ENCODE measurements at places on chromosomes 7 and 10. TPM values are rescaled to one million over a fixed set of nuclear protein-coding genes. Genes with fewer than 3 reads are reported as not detected.

The SUFU gene
- 7.6 TPM for total RNA-seq

The NHLRC2 gene
- total RNA-seq, result 60.2 TPM

The TUBAL3 gene
- total RNA-seq, result 0.62 TPM

The CPA4 gene
- total RNA-seq, result 0.93 TPM

The PIP gene
- total RNA-seq, result not detected

The GRM3 gene
- total RNA-seq, result not detected

The ADRA2A gene
- total RNA-seq, result 0.62 TPM

The CC2D2B gene
- total RNA-seq, result 5.0 TPM

The NCF1 gene
- total RNA-seq, result 0.93 TPM

The CYP3A7 gene
- not detected for total RNA-seq

- ATAC-seq, result no peak
These were observed 26.2 kb downstream of the GRID1 start for GRCh38 chr10:86340176-86340990.

- ATAC-seq, result peak; percentile 52
These were observed 304.6 kb downstream of the PRPF18 start for GRCh38 chr10:13891128-13892000.

- ATAC-seq, result no peak
These were observed 21.0 kb downstream of the MPP7 start for GRCh38 chr10:28281726-28282315.

GRCh38 chr7:45985902-45986301 lies 64.8 kb upstream of the IGFBP3 start:
- ATAC-seq, result no peak

DNA sequence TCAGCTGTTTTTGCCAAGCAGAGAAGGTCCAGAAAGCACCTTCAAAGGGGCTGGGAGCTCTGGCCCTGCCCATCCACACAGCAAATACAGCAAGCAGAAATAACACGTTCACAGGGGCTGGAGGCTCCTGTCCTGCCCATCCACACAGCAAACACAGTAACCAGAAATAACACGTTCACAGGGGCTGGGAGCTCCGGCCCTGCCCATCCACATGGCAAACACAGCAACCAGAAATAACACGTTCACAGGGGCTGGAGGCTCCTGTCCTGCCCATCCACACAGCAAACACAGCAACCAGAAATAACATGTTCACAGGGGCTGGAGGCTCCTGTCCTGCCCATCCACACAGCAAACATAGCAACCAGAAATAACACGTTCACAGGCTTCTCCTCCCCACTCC lies 558.1 kb downstream of the PTPRN2 start:
- no peak for ATAC-seq

DNA sequence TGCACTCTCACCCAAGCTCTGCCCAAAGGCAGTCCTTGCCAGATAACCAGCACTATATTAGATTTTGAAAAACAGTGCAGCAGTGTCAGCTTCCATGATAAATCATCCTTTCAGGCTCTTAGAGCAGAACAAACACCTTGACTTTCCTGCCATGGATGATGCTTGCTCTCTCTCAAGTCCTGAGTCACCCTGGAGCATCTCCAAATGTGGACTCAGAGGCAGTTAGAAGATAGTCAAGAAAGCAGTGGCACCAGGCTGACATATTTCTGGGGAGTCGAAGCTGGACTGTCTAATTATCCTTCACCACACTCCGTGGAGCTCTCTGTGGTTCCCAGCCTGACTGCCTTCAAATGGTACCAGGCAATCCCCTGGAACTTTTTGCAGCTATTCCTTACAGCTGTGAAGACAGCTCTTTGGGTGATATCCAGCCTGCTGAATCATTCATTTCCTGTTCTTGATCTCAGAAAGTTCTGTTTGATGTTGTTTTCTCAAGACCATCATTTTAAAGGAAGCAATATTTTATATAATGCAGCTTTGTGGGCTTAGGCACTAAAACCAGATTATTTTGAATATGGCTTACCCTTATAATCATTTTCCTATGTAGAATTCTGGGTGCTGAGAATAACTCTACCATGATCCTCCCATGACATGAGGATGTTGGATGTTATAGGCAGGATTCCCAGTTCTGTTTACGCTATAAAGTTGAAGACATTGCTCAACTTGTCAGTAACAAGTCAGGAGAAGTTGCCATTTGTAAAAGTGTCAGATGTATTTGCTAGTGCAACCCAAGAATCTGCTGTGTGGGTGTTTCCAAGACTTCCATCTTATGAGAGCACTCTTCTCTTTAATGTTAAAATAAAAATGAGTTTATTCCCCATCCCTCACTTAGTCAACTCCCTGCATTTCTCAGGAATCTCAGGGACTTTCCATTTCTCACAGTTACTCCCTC lies 233.8 kb downstream of the C7orf25 start:
- peak; percentile 74 for ATAC-seq

DNA sequence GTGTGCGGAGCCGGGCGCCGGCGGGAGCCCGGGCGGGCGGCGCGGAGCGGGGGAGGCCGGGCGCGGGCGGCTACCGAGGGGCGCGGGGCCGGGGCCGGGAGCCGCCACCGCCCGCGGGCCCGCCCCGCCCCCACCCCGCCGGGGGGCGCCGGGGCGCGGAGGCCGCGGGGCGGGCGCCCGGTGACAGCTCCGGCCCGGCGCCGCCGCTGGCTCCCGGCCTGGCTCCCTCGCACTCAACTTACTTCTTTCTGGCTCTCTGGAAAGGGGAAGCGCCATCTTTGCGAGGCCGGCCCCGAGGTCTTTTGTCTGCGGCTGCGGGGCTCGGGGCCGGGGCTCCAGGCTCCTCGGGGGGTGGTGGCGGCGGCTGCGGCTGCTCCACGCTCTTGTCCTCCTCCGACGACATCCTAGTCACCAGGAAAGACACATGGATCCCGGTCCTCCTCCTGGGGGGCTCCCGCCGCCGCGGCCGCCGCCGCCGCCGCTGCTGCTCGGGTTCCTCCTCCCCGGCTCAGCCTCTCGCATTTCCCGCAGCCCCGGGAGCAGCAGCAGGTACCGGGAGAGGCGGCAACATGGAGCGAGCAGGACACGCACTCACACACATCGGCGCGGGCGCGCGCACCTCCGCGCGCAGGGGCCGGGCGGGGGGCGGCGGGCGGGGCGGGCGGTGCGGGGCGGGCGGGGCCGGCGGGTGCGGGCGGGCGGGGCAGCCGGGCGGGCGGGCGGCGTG lies at the start of gene KMT2C:
Gene KMT2C, minus strand, starts transcription at position 620 of the 727 bp plus-strand sequence. Its CDS starts 217 bp downstream, at position 403.
- ATAC-seq, result peak; percentile 43

DNA sequence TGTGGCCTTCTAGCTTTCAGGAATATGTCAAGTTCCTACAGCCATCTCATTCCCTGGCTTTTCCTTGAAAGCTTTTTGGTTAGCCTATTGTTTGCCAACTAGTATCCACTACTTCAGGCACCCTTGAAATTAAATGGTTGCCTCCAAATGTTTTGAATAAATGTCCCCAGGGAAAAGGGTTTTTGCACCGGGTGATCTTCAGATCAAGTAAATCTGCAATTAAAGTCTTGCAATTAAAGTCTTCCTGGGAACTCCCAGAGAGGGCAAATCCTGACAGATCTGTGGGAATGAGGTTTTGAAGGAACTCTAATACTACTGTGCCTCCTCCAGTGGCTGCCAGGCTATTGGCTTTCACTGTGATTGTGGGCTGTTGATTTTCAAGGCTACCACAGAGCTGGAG lies 17.7 kb upstream of the ZNRF2 start:
- no peak for ATAC-seq

DNA sequence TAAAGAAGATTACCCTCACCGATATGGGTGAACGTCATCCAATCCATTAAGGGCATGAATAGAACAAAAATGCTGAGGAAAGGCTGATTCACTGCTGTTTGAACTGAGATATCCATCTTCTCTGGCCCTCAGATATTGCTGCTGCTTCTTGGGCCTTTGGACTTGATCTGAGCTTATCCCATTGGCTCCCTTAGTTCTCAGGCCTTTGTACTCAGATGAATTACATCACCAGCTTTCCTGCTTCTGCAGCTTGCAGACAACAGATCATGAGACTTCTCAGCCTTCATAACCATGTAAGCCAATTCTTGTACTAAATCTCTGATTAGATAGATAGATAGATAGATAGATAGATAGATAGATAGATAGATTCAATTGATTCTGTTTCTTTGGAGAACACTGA lies 40.2 kb downstream of the CYCS start:
- no peak for ATAC-seq

DNA sequence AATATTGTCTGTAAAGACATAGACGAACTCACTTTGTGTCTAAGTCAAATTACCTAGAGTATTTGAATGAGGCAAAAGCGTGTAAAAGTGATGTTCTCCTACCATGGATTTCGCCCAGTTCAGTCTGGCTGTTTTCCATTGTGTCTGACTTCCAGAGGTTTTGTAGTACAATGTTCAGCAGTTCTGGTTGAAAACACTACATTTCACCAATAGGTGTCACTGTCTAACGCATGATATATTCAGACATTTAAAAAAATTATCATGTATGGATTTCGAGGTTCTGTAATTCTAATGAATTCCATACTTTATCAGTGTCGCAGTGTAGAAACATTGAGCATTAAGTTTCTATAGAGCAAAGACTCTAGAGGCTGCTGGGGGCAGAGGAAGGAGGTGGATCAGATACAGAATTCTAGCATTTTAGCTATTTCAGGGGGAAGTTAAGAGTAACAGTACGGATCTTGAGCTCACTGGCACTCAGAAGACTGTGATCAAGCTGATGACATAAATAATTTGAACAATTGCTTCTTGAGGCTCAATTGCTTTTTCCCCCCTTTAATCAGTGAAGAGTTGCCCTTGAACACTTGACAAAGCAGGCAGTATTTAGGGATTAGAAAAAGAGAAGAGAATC lies 196.9 kb upstream of the RHOBTB1 start:
- peak; percentile 50 for ATAC-seq

DNA sequence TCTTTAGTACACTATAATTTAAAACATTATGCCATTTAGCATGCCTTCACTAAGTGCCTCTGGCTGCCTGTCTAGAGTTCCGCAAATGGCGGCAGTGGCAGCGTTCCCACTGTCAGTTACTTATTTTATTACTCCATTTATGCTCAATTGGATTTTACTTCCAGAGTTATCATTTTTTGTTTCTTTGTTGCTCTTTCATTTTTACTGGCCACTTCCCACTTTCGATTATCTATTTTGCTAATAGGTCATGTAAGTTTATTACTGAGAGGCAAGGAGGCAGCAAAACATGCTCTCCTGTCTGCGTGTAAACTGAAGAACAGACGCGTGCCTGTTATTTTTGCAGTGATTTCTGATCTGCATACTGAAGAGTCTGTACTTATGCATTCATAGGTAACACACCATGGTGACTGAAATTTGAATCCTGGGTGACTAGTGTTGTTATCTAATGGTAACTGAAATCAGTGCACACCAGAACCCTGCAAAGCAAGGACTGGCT lies 23.1 kb downstream of the KDM7A start:
- no peak for ATAC-seq

DNA sequence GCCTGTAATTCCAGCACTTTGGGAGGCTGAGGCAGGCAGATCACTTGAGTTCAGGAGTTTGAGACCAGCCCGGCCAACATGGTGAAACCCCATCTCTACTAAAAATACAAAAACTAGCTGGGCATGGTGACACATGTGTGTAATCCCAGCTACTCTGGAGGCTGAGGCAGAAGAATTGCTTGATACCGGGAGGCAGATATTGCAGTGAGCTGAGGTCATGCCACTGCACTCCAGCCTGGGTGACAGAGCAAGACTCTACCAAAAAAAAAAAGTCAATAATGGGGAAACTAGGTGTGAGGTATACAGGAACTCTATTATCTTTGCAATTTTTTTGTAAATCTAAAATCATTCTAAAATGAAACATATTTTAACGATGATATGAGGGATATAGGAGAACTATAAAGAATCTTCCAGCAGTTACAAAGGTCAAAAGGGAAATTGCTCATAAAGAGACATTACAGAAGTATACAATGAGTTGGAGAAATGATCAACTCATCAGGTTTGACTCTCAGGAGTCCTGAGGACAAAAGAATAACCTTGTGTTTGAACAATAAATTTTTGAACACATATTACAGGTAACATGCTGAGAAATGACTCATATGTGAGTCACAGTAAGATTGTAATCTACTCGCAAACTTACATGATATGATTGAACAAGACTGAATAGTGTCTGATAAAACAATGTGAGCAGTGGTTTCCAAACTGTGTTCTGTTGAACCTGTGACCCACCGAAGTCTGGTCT lies 272.6 kb downstream of the FGFR2 start:
- ATAC-seq, result no peak

DNA sequence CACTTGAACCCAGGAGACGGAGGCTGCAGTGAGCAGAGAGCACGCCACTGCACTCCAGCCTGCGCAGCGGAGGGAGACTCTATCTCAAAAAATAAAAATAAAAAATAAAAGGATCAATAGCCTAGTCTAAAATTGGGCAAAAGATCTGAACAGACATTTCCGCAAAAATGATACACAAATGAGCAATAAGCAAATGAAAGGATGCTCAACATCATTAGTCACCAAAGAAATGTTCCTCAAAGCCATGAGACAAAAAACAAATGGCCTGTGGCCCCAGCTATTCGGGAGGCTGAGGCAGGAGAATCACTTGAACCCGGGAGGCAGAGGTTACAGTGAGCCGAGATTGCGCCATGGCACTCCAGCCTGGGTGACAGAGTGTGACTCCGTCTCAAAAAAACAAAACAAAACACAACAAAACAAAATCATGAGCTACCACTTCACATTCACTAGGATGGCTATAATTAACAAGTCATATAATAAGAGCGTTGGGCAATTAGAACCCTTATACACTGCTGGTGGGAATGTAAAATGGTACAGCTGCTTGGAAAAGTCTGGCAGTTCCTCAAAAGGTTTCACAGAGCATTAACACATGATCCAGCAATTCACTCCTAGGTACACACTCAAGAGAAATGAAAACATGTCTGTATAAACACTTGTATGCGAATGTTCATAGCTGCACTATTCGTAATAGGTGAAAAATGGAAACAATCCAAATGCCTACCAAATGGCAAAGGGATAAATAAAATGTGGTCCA lies 3.1 kb downstream of the DAGLB start:
- ATAC-seq, result no peak

- ATAC-seq, result no peak
These were observed 13.9 kb upstream of the EPC1 start for GRCh38 chr10:32360884-32361283.

DNA sequence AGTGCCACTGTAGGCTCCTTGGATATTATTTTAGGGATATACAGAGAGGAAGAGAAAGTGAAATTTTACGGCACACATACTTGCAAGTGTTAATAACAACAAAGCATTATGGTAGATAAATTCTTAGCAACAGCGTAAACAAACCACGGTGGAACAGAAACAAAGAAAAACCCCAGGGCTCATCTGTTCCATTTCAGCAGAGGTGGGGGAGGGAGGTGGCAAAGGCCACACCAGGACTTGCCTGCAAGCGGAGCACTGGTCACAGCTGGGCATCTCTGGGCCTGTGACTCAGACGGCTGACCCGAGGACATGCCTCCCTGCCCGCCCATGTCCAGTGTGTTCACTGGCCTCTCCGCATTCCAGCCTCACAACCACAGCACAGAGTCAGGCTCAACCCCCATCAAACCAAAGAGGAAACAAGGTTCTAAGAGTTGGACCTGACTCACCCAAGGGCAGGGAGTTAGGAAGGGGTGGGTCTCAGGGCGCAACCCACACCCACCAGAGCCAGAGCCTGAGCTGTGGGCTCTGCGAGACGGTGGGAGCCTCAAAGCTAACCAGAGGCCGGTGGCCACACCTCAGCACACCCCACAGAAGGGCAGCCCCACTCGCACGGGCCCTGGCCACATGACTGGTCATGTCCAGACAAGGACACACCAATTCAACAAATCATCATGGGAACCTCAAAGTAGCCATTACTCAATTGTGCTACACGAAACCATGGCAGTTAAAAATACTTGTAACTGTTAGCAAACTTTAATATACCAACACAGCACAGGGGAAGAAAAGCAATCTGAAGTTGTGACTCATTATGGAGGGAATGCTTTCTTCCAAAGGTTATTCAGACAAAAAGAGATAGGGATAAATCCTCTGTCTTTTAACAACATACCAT lies 10.7 kb downstream of the ESYT2 start:
- ATAC-seq, result peak; percentile 89

Measured in gastroesophageal sphincter (tissue), 4 donors.